Cerebellar cortex (tissue), 1 donor: ENCODE measurements at places on chromosomes 6 and 20.

- no peak for DNase-seq
Observed at GRCh38 chr6:94559829-94560537, 1017.4 kb upstream of the MANEA start.

DNA sequence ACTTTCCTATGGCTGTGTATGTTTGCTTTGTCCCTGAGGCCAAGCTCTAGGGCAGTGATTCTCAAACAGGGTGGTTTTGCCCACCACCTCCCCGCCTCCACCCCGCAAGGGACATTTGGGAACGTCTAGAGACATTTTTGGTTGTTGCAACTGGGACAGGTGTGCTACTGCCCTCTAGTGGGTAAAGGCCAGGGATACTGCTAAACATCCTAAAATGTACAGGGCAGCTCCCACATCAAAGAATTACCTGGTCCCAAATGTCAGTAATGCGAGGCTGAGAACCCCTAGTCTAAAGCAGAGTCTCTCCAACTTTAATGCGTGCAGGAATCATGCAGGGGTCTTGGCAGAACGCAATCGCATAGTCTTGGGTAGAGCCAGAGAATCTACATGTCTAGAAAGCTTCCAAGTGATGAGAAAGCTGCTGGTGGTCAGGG, 5.1 kb downstream of the KCNS1 start:
- DNase-seq = peak; percentile 56

- no peak for DNase-seq
Observed at GRCh38 chr6:106448000-106448426, 87.5 kb downstream of the CRYBG1 start.

- DNase-seq = no peak
Observed at GRCh38 chr6:25042036-25042521, 106.3 kb upstream of the RIPOR2 start.

- DNase-seq = no peak
Observed at GRCh38 chr6:140039364-140039763, 664.9 kb upstream of the CITED2 start.
